ENCODE measurements at places on chromosomes 3 and 15. TPM values are rescaled to one million over a fixed set of nuclear protein-coding genes. Genes with fewer than 3 reads are reported as not detected.

DNA sequence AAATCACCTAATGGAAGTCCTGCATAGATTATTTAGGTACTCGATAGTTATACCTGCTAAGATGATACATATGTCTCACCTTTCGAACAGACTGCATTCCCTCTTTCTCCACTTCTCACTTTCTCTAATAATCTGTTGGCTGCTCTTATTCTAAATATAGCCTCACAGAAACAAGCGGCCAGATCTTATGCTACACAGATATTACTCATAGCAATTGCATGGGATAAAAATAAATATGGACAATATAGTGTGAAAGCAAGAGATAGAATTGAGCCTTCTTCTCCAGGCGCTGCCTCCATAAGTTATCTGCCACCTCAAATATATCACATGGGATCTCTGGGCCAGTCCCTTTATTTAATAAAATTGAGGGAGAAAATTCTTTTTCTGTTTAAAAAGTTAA is 29.5 kb upstream of the TGFBR2 start:
- DNase-seq: no peak

DNA sequence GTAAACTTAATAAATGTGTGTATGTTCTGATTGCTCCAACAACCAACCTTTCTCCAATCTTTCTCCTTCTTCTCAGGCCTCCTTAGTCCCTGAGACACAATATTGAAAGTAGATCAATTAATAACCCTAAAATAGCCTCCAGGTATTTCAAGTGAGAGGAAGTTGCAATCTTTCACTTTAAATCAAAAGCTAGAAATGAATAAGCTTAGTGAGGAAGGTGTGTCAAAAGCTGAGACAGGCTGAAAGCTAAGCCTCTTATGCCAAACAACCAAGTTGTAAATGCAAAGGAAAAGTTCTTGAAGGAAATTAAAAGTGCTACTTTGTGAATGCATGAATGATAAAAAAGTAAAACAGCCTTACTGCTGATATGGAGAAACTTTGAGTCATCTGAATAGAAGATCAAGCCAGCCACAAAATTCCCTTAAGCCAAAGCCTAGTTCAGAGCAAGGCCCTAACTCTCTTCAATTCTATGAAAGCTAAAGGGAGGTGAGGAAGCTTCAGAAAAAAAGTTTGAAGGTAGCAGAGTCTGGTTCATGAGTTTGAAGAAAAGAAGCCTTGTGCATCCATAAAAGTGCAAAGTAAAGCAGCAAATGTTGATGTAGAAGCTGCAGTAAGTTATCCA is 38.6 kb downstream of the CCDC80 start:
- DNase-seq: no peak

- no peak for DNase-seq
Observed at GRCh38 chr3:18766974-18767373, 341.8 kb upstream of the SATB1 start.

DNA sequence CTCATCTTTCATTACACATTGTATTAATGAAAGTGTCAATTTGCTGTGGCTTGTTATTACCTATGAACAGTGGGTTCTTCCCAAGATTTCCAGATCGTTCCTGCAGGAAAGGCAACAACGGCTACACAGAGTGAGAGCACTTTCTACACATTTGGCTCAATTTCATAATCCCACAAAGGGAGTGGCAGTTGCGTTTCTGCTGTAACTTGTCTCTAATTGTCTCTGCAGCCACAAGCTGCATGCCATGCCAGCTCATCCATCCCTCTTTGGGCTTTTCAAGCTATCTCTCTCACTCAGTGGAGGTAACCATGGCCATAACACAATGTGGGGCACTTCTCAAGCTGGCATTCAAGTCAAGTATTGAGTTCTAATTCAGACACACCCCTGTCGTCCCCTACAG is 27.7 kb upstream of the CPNE4 start:
- no peak for DNase-seq

DNA sequence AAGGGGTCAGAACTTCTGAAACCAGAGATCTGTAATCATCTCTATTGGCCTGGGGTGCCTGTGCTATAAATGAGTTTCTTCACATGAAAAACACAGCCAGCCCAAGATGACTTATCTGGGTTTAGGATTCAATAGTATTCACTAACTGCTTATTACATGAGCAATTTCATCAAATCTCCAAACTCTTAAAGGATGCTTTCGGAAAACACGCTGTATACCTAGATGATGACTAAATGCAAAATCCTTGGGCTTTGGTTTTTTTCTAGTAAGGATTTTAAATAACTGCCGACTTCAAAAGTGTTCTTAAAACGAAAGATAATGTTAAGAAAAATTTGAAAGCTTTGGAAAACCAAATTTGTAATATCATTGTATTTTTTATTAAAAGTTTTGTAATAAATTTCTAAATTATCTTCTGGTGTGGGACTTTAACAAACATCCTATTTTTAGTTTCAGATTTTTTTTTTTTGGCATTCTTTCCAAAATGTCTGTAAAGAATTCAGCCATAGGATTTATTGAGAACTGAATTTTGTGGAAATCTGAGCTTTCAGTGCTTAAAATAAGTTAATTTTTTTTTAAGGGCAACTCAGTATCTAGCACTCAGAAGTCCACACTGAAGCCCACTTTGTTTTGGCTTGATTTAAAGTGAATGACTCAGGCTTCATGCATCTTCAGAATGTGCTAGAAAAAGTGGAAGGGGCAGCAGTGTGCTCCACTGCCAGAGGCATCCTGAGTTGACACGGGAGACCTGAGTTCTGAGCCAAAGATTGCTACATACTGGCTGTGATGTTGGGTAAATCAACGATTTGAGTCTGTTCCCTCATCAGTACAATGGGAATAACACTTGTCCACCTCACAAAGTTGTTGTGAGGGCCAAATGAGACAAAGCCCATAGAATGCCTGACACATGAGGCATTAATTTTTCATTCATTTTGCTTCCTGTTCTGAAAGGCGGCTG is 18.7 kb downstream of the TMEM43 start:
- DNase-seq: no peak

- DNase-seq: no peak
Observed at GRCh38 chr3:110420158-110420641, 651.4 kb upstream of the NECTIN3 start.

DNA sequence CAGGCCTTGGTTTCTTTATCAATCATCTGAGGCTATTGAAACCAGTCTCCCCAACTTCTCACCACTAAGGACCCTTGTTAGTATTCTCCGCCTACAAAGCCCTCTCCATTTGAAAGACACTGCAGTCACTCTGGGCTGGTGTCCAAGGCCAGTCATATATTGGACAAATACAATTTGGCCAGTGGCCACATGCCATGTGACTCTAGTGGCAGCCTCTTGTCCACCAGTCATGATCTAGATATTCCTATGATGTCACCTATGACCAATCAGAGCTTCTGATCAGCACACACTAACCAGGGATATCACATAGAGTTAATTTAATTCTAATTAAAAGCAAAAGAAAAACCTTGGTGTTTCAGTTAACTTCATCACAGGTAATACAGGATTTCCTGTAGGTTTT is 68.2 kb downstream of the RAB11A start:
- no peak for DNase-seq

DNA sequence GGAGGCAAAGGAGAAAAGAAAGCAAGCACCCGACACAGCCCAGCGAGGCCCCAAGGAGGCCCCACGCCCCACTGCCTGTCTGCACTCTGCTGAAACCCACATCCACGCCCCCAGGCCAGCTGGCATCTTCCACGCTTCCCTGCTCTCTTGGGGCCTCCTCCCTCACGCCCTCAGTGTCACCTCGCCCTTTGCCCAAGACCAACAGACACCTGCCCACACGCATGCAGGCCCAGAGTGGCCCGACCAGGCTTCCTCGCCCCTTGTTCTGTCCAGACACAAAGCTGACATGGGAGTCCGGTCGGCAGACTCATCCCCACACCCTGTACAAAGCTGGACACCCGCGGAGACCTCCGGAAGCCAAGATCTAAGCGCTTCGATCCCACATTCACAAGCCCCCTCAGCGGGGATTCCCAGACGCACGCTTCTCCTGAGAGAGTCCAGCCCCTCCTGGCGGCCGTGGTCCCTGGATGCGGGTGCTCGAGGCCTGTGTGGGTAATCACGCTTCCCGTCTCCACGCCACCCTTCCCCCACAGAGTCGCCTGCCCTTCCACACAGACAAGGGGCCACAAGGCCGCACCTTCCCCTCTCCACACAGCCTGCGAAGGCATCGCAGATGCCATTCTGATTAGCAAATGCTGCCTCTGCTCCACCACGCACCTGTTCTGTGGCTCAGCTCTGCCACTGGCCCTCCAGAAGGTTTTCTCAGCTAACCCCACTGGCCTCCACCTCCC is 176.6 kb downstream of the XXYLT1 start:
- peak; percentile 48 for DNase-seq

DNA sequence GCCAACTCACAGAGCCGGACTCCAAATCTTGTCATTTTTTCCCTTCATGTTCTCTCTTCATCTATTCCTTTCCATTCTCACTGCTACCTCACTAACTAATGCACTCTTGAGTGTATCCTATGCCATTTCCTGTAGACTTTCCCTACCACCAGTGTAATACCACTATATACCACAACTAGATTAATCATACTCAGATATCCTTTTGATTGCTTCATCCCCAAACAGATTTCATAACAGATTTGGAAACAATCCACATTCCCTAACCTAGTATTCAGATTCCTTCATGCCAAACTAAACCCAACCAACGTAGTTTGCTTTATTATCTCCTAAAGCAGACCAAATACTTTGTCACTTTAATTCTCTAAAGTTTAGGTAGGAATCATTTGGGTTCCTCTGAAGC is 2.6 kb upstream of the PLOD2 start:
- no peak for DNase-seq

DNA sequence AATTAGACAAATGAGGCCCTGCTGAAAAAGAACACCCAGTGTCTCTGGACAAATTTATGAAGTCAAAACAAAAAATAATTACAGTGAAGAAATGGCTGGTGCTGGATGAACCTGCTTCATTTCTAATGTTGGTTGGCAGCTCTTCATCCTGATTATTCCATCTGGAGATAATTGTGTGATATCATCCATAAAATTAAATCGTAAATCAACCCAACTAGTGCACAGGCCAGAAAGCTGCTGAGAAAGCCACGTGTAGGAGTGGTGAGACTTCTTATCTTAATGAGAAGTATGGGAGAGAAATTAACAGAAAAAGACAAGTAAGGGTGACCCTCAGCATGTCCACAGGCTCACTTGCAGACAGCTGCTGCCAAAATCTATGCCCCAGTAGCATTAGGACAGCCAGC is 465.2 kb upstream of the TGFBR2 start:
- no peak for DNase-seq

GRCh38 chr3:116440196-116440595 is 5.1 kb downstream of the LSAMP start:
- DNase-seq: no peak

- no peak for DNase-seq
Observed at GRCh38 chr3:135865553-135865952, 100.0 kb upstream of the PPP2R3A start.

DNA sequence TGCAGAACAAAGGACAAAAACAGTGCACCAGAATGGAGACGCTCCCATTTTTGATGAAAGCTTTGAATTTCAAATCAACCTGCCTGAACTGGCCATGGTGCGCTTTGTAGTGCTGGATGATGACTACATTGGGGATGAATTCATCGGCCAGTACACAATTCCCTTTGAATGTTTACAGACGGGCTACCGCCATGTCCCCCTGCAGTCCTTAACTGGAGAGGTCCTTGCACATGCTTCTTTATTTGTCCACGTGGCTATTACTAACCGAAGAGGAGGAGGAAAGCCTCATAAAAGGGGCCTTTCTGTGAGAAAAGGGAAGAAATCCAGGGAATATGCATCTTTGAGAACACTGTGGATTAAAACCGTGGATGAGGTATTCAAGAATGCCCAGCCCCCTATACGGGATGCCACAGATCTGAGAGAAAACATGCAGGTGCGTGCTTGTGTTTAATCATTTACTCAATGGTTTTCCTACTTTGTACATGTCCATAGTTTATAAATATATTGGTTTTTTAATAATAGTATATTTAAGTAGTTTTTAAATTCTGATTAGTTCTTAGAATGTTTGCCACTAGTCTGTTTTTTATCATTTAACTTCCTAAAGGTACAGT is 127.1 kb downstream of the PLCL2 start:
- DNase-seq: no peak

DNA sequence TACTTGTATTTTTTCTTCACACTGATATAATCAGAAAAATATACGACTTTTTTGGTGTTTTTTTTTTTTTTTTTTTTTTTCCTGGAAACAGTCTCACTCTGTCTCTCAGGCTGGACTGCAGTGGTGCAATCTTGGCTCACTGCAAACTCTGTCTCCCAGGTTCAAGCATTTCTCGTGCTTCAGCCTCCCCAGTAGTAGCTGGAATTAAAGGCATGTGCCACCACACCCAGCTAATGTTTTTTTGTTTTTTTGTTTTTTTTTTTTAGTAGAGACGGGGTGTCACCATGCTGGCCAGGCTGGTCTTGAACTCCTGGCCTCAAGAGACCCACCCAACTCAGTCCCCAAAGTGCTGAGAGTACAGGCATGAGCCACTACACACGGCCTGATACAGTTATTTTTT is 20.8 kb upstream of the DNAAF4 start:
- no peak for DNase-seq

DNA sequence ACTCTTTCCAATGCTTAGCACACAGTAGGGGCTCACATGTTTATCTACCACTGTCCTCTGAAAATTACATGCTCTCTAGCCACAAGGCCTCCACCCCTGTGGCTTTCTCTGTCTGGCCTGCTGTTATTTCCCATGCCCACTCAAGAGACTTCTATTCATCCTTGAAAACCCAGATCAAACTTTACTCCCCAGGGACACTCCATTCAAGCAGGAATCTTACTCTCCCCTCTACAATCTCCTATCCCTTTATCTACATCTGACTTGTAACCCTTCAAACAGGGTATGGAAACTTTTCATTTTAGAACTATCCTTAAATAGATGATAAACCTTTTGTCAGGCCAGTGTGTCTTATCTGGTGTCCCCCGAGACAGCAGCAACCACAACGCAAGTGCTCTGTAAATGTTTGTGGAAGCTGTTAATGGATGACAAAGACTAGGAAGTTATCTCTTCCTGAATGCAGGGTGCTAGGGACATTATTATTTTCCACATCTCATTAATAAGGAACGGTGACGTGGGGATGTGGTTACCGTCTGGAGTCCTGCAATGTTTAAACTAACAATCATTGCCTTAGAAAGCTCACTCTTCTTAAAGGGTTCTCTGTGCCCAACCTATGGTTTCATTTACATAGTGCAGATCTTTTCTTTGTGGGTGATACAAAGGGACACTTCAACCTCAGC is 322.3 kb downstream of the ARRDC4 start:
- DNase-seq: no peak

- DNase-seq: no peak
Observed at GRCh38 chr3:169453256-169454059, 210.1 kb downstream of the MECOM start.

- no peak for DNase-seq
Observed at GRCh38 chr3:69562020-69562419, 176.1 kb upstream of the FRMD4B start.

The TRMT10C gene
- 28.3 TPM for total RNA-seq

The TGM5 gene
- total RNA-seq: not detected

The TTLL3 gene
- total RNA-seq: 6.4 TPM

The PAK6 gene
- 0.44 TPM for total RNA-seq

The UPK1B gene
- total RNA-seq: not detected

The ZNF620 gene
- total RNA-seq: 2.0 TPM

The THBS1 gene
- total RNA-seq: 40.1 TPM

The CASR gene
- total RNA-seq: 0.02 TPM
